ENCODE measurements at places on chromosomes 7 and 10.
A peak's percentile ranks its signal among the peaks of the same experiment; 100 is the strongest.

DNA sequence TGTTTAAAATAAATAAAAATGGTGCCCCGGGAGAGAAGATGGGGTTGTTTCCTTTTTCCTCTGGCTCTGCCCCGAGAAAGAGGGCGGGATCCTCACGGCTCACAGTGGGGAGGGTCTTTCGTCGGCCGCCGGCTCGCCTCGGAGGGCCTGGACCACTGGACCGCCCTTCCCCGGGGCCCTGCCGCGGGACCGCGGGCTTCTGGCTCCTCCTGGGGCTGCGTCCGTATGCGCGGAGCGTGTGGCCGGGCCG is 3.5 kb upstream of the IGF2BP3 start:
- DNase-seq: no peak

DNA sequence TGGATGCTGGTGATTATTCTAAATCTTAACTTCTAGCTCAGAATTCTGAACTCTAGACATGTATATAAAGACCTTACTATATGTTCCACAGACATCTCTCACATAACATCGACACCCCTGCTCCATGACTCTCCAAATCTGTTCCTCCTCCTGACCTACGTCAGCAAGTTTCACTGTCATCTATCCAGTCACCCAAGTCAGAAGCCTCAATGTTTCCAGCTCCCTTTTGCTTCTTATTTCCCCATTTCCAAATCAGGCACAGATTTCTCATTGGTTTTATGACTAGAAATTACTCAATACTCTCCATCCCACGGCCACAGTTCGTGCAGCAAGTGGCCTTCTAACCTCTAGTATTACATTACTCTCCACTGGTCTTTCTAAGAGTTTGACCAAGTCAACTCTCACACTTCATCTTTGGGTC is 28.5 kb downstream of the EPC1 start:
- no peak for DNase-seq

DNA sequence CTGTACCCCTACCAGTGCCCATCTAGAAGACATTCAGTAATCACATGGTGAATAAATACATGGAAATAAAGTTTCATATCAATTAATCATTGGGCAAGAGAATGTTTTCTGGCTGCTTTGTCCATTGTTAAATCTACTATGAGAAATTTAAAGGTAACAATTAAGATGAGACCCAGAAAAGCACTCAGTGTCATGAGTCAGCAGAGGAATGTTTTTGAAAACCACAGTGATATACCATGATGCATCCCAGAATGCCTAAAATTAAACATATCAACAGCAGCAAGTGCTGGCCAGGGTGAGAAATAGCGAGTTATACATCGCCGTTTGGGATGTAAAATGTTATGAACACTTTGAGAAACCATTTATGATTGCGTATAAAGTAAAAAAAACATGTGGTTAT is 825.3 kb upstream of the C7orf33 start:
- DNase-seq: no peak

- DNase-seq: no peak
These were observed 113.4 kb downstream of the VIPR2 start for GRCh38 chr7:159031135-159031701.

- no peak for DNase-seq
These were observed 75.5 kb upstream of the STARD3NL start for GRCh38 chr7:38102507-38102906.

- no peak for DNase-seq
These were observed 21.9 kb downstream of the ADCYAP1R1 start for GRCh38 chr7:31074120-31074383.

- DNase-seq: no peak
These were observed 25.3 kb downstream of the EPHB4 start for GRCh38 chr7:100801833-100802568.

GRCh38 chr10:51860257-51860656 is 160.9 kb upstream of the CSTF2T start:
- DNase-seq: no peak

DNA sequence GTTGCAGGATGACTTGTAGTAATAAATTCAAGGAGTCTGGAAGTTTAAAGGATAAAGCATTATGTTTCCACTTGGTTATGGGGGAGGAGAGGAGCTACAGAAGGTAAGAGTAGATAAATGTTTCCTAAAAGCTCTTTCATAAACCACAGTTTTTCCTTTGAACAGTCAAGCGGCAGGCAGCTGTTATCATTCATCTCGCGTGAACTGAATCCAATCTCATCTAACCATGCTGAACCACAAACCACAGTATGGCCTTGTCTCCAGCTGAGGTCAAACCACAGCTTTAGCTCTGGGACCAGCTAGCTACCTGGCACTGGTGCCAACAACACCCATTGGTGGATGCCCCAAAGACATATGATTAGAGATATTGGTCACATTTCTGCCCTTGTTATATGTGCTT is 63.3 kb downstream of the NOC3L start:
- DNase-seq: no peak

DNA sequence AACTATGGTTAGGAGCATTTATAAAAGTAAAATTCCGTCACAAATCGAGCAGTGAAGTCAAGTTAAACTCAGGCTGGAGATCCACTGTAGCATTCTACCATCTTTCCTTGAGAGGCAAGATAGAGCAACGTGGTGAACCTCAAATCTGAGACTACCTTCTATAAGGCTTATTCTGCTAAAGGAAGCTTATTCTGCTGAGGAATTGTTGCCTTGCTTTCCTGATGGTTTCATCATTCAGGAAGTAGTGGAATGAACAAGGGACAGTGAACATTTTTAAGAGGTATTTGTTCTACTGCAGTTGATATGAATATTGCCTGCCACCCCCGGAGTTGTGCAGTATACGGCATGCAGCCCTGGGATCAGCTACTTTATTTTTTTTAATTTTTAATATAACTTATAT is 170.8 kb downstream of the VPS50 start:
- DNase-seq: no peak

GRCh38 chr7:4256286-4256685 is 425.8 kb upstream of the FOXK1 start:
- DNase-seq: no peak

- DNase-seq: no peak
These were observed 177.9 kb downstream of the EBF3 start for GRCh38 chr10:129786216-129786615.

GRCh38 chr10:86045896-86046295 is 320.7 kb downstream of the GRID1 start:
- no peak for DNase-seq

DNA sequence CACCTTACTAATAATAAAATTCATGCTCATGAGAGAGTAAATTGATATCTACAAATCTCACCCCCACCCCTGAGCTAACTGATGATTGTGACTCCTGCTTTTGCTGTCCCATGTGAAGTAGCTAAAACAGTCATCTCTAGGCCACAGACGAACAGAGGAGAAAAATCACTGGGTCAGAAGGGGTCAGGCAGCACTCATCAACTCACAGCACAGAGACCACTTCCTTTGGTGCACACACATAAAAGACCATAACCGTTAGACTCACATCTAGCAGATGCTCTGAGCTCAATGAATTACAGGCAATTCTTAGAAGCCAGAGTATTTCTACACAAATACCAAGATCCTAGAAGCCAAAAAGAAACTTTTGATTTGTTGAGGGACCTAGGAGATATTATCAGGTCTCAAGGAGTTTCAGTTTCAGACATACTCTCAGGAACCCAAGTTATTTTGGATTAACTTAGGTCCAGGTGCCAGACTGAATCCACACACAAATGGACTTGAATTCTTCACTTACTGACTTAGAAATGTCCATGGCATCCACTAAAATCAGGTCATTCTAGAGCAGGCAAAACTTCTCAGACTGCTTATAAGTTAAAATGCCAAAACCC is 65.0 kb upstream of the TES start:
- no peak for DNase-seq

DNA sequence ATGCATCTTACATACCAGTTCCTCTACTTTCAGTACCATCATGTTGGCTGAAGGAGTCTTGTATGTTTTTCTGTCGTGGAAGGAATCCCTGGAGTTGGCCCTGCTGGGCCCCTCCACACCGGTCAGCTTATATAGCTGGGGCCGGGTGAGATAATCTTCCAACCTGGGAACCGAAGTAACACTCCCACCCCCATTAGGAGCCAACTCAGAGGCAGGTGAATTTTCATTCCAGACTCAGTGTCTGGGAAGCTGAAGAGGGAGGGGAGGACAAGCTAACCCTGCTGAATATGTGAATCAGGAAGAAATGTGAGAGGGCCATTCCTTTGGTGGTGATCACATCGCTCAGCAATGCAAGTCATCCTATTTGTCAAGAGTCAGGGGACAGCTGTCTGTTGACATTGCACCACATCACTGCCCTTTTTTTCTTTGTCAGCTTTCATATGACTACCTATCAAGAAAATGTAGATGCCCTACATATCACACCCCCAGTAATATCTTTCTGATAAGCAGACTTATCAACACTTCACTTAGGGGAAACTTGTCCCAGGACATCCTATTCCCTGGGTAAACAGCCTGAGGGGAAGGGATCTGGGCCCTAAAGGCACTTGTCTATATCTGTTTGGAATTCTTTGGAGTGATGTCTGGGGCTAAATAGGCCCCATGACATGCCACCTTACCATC is at the start of gene ANKRD1:
ANKRD1 (minus strand) TSS at position 102 of the 681 bp plus-strand sequence; CDS start at position 42, 60 bp downstream.
- DNase-seq: no peak

GRCh38 chr10:85614981-85615380 is 751.6 kb downstream of the GRID1 start:
- no peak for DNase-seq

DNA sequence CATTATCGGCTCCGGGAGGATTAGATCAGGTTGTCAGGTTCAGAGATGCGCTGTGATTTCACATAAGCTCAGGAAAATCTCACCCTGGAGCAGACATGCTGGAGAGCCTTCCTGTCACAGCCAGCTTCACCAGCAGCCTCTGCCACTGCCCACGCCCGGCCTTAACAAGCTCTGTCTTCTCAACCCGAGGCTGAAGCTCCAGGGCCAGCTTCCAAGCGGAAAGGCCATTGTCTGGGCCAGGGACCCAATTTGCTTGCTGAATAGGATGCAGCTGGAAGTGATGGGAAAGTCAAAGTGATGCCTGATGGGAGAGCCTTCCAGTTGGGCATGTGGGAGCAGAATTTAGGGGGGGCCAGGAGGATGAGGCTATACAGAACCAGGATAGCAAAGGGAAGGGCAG is 36.3 kb downstream of the C10orf105 start:
- DNase-seq: no peak

- no peak for DNase-seq
These were observed 359.2 kb upstream of the AOAH start for GRCh38 chr7:37083311-37084096.

DNA sequence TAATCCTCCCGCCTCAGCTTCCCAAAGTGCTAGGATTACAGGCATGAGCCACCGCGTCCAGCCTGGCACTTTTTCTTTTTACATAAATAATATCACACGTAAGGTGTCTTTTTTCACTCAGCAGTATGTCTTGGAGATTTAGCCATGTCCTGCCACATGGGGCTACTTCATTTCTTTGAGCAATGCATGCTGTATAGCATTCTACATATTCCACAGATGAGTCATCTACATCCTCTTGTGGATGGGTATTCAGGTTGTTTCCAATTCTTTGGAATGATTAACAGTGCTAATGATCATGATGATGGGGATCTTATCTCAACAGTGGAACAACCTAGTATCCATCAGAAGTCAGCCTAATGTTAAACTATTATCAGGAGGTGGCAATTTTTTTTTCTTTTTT is 50.8 kb downstream of the ZNF503 start:
- no peak for DNase-seq

- DNase-seq: no peak
These were observed 8.2 kb downstream of the CCDC7 start for GRCh38 chr10:32454148-32454547.

DNA sequence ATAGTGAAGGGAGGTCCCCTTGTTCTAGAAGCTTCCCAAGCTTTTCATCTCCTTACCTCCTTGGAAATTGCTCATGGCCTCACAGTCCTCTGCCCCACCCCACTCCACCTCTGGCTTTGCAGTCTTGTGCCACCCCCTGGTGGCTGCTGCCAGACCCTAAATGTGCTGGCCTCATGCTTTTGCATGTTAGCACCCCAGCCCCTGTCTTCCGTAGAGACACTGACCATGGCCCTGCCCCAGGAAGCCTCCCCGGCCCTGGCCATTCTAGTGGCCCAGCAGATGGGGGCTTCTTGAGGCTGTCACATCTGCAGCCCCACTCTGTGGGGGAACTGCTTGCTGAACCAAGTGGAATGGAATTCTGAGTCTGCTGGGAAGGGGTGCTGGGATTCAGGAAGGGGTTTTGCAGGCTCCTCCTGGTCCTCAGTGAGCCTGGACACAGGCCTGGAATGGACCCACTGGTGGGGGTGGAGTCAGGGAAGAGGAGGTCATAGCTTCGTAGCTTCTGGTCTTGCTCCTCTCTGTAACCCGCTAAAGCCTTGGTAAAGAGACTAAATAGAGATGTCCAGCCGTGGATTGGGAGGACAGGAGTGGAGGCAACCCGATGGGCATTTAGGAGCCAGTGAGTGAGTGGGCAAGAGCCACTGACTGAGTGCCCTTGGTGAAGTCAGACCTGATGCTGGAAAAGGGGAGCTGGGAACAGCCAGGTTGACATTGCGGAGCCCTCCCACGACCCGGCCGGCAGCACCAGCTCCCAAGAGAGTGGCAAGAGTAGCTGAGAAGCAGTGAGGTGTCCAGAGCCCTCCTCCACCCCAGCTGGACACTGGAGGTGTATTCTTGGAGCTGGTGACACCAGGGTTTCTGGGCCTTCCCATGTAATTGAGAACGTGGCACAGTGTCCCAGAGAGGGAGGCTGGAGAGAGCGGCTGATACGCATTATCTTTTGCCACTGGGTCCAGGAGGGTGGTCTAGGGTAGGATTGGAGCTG is 20.9 kb downstream of the RAMP3 start:
- DNase-seq: no peak

DNA sequence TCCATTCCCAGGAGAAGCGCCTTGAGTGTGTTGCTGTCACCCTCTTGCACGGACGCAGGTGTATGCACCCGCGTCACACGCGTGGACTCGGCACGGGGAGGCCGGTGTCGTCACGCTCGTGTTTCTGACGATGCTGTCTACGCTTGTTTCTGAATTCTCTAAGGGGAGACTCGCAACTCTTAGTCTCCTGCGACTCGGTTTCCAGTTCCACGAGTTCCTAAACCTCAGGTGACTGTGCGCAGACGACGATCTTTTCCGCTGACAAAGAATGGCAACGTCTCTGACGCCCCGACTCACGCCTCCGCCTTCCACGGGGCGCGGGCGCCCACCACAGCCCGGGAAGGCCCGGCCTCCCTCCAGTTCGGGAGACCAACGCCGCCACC is 579 bp downstream of the IDI1 start:
- DNase-seq: peak; percentile 78
